Daoy (cell line): ENCODE measurements at places on chromosomes 5 and 9. TPM values are rescaled to one million over a fixed set of nuclear protein-coding genes. Genes with fewer than 3 reads are reported as not detected.
A peak's percentile ranks its signal among the peaks of the same experiment; 100 is the strongest.

Gene BHMT2
- 3.4 and 8.0 TPM in 2 replicates for total RNA-seq

Gene MYOZ3
- total RNA-seq, result 0.09 TPM in 1 of 2 replicates, not detected in the other

Gene PTPN3
- 10.4 and 25.4 TPM in 2 replicates for total RNA-seq

Gene SH3TC2
- total RNA-seq, result 0.30 and 0.91 TPM in 2 replicates

Gene SLCO6A1
- total RNA-seq, result 0.48 TPM in 1 of 2 replicates, not detected in the other

Gene PCDHGB6
- 1.3 and 2.5 TPM in 2 replicates for total RNA-seq

Gene SLC46A2
- not detected in 2 replicates for total RNA-seq

Gene CDKN2B
- total RNA-seq, result not detected in 2 replicates

Gene NOXA1
- not detected in 2 replicates for total RNA-seq

Gene RANBP17
- total RNA-seq, result 0.09 and 0.34 TPM in 2 replicates

Gene CCDC152
- 5.2 and 7.2 TPM in 2 replicates for total RNA-seq

Gene SH3RF2
- total RNA-seq, result 11.6 and 11.9 TPM in 2 replicates

Gene TAF11L11
- total RNA-seq, result not detected in 2 replicates

Gene EDIL3
- 184 and 191 TPM in 2 replicates for total RNA-seq

Gene SPINK13
- not detected in 2 replicates for total RNA-seq

DNA sequence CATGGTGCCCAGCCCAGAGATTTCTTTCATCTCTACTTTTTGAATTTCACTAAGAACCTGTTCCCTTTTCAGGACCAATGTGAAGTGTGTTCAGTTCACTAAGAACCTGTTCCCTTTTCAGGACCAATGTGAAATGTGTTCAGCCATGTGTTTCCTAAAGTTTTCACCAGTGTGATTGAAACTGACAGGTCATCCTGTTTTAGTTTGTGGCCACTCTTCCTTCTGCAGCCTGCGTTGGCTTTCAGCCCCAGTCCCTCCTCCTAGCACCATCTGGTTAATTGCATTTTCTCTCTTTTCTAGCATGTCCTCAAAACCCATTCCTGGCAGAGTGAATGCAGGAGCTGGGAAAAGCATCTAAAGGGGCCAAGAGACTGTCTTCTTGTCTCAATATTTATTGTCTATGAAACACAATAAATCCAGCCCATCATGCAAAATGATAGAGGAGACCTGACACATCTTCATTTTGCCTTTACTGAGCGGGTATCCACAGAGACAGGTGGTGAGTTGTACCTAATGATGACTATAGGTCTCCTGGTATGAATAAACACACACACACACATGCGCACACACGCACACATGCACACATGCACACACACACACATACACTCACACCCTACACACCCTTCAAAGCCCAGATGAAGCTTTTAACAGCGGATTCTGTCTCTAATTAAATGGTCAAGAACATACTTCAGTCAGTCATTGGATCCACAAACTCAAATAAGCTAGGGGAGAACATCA, 6.1 kb upstream of the PANK3 start:
- no peak for DNase-seq

- DNase-seq, result no peak
These were observed 155.4 kb downstream of the DOCK8 start for GRCh38 chr9:370086-370485.

DNA sequence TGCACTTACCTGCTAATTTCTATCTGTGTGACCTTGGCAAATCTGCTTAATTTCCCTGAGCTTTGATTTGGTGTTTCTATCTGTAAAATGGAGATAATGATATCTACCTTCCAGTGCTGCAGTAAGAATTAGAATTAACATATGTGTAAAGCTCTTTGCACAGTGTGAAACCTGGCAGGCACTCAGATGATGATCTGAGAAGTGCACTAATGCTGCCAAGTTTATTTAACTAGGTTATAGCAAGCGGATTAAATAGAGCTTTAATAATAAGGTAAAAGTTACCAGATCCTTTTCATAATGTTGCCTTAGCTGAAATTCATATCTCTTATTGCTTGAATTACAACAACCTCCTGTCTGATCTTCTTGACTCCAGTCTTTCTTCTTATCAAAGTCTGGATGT, 315.3 kb upstream of the CD180 start:
- DNase-seq, result no peak

- no peak for DNase-seq
These were observed 251.8 kb downstream of the PBX3 start for GRCh38 chr9:125998837-125999503.

- no peak for DNase-seq
These were observed 13.6 kb downstream of the LCN10 start for GRCh38 chr9:136729144-136729543.

- DNase-seq, result no peak
These were observed 45.0 kb downstream of the CRB2 start for GRCh38 chr9:123400926-123401503.

DNA sequence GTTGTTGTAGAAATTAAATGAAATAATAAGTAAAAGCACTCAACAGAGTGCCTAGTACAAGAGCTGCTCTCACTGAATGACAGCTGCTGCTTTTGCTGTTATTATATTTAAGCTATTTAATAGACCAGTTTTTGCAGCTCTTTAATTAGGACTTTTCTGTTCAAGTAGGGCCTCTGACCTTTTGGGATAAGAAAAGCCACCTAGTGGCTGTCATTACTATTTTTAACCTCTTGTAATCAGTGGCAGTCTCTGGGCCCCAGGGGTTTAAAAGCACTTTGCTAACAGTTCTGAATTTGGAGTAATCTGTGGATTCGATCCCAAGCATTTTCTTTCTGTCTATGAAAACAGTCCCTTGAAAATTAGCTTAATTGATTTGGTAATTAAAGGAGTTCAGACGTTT, 121.1 kb downstream of the NUDT12 start:
- DNase-seq, result no peak

DNA sequence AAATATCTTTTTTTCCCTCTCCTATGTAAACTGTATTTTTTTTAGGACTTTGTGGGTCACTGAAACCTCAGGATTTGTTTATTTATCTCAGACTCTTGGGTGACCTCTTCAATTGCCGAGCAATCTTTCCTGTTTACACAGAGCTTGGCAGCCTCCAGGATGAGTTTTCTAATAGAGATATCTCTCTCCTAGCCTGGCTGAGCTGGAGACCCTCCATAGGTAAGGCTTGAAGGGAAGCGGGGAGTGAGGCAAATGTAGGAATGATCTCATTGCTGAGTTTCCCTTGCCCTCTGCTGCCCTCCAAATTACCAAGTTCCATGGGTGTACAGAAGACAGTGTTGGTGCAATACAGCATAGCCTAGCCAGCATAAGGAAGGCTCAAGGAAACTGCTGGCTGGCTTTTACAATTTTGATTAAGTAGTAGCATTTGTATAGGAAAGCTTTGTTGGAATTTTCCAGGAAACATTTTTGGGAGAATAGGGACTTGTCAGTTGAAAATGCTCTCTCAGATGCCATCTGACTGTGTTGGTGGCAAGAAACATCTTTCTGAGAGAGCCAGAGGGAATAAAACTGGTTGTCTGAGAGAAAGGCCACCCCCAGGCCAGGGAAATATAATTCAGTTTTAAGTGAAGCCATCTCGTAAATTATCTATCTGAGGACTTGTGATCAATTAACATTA, 116.0 kb downstream of the NMUR2 start:
- DNase-seq, result no peak

DNA sequence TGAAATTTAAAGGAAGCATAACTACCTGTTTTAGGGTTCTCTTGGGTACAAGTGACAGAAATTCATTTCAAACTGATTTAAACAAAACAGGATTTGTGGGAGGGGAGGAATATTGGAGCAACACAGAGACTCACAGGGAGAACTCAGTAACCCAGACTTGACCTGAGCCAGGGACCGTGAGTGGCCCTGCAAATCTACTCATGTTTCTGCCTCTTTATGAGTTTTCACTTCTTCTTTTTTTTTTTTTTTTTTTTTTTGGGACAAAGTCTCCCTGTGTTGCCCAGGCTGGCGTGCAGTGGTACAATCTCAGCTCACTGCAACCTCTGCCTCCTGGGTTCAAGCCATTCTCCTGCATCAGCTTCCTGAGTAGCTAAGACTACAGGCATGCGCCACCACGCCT, 405.6 kb upstream of the ZNF608 start:
- no peak for DNase-seq

- peak; percentile 82 for DNase-seq
These were observed 70.2 kb upstream of the STXBP1 start for GRCh38 chr9:127541865-127542264.

DNA sequence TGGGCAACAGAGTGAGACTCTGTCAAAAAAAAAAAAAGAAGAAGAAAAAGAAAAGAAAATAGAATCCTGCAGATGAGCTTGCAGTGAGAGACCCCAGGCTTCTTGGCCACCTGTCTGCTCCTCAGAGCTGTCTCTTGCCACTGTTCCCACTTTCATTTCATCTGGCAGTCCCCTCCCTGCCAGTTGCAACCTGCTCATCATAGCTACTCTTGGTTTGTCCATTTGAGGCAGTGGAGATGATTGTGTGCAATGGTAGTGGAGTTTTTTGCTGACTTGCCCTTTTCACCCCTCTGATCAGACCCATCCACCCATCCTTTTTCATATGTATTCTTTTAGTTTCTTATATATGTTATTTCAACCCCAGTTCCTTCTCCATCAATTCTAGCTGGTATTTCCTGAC, 28.7 kb downstream of the ANKRD33B start:
- no peak for DNase-seq

GRCh38 chr5:35436400-35437057, 181.1 kb upstream of the SPEF2 start:
- peak; percentile 13 for DNase-seq

DNA sequence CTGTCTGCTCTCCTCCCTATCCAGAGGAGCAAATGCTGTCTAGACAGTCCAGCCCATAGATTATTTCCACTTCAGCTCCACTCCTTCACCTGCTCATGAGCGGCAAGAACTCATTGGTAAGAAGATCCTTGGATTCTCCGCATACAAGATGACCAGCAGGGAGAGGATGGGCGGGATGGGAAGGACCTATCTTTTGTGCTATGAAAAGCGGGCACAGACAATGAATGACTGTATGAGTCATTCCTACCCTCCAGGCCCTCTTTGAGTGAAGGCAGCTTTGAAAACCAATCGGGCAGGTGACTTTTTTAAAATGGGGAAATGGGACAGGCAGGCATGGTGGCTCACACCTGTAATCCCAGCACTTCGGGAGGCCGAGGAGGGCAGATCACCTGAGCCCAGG, 49.4 kb downstream of the SMIM23 start:
- no peak for DNase-seq

DNA sequence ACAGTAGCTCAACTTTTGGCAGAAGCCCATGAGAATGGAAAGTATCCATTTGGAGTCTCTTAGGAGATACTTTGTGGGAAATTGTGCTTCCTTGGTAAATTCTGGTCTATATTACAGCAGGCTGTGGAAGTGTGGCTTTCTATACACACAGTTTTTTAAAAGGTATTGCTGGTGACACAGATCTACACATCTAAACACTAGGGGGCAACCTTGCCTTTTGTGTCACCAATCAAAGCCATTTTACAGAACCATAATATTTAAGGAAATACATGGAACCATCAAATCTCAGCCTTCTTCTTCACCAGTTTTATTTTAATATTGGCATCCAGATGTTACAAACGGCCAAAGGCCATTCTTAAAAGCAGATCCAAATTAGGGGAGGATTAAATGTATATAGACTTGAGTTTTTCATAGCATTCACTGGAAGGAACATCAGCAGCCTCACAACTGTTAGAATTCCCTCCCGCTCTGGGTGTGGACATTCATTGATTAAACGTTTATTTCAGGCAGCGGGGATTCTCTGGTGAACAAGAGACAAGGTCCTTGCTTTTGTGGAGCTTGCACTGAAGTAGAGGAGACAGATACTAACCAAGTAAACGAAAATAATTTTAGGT, 132.4 kb upstream of the EPB41L4A start:
- DNase-seq, result peak; percentile 60

GRCh38 chr9:108972626-108973209, 38.5 kb downstream of the ABITRAM start:
- DNase-seq, result no peak

- DNase-seq, result no peak
These were observed 37.5 kb downstream of the ZNF618 start for GRCh38 chr9:113913426-113914195.

GRCh38 chr5:89968958-89969381, 440.6 kb downstream of the CETN3 start:
- no peak for DNase-seq

DNA sequence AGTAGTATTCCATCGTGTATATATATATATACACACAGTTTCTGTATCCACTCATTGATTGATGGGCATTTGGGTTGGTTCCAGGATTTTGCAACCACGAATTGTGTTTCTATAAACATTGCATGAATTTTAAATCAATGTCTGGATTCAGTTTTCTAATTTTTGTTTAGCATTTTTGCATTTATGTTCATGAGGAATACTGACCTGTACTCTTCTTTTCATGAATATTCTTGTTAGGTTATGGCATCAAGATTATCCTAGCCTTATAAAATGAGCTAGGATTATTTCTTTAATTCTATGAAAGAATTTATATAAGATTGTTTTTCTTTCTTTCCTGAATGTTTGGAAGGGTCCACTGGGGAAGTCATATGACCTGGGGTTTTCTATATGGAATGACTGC, 35.3 kb upstream of the TMEM215 start:
- no peak for DNase-seq

GRCh38 chr9:127485995-127486394, 34.7 kb downstream of the LRSAM1 start:
- no peak for DNase-seq

DNA sequence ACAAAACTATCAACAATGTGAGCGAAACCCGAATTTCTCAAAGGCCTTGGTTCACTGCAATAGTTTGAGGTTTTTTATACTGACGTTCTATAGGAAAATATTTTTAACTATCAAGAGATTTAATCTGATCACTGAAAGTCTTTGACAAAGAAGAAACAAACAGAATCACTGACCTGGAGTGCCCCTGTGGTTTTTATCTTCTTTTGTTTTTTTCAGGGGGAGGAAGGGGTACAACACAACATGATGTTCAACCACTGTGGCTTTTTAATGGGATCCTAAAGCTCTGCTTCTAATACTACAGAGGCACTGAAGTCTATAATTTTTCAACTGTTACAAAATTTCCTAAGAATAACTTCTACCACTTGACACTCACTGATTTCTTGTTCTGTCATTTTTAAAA, 185.9 kb downstream of the AP3B1 start:
- no peak for DNase-seq

- DNase-seq, result no peak
These were observed 10.5 kb downstream of the CSF1R start for GRCh38 chr5:150075806-150076205.

DNA sequence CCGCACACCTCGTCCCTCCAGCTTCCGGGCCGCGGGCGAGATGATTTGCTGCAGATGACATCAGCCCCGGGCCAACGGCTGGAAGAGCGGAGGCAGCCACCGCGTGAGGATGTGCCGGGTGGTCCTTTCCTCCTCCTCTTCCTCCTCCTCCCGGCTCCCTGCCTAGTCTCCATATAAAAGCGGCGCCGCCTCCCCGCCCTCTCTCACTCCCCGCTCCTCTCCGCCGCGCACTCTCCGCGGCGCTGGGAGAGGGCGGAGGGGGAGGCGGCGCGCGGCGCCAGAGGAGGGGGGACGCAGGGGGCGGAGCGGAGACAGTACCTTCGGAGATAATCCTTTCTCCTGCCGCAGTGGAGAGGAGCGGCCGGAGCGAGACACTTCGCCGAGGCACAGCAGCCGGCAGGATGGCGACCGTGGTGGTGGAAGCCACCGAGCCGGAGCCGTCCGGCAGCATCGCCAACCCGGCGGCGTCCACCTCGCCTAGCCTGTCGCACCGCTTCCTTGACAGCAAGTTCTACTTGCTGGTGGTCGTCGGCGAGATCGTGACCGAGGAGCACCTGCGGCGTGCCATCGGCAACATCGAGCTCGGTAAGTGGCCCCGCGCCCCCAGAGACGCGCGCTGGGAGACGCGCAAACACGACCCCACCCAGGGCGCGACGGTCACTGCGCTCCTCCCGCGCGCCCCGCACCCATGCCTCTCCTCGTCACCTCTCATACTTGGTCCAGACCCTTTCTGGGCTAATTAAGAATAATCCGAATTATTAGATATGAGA, at the start of gene MAP1B:
Gene MAP1B, plus strand, starts transcription at position 345 of the 770 bp plus-strand sequence. Its CDS starts 57 bp downstream, at position 402.
- peak; percentile 86 for DNase-seq
